ENCODE measurements at places on chromosomes 4 and X. TPM values are rescaled to one million over a fixed set of nuclear protein-coding genes. Genes with fewer than 3 reads are reported as not detected.

DNA sequence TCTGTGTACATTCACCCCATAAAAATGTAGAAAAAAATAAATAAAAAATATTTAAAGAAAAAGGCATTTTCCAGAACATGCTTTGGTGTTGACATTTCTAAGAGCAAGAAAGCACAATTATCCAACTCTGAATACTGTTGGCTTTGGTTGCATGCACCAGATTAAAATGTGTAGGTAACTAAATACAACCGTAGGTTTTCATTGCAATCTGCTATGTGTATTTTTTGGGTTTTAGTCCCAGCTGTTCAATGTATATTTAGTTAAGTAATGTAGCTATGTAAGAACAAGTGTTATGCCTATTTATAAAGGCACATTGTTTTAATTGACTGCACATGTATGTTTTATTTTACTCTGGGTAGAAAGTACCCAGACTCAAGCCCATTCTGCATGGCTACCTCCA lies 108.1 kb upstream of the PAQR3 start:
- H3K4me3 ChIP-seq = no peak overlapping the region
- H3K27me3 ChIP-seq = no peaks in the 10 kb centered on the region
- H3K4me1 ChIP-seq = no peaks in the 10 kb centered on the region
- no peaks in the 10 kb centered on the region for H3K36me3 ChIP-seq

- H3K4me3 ChIP-seq = no peak overlapping the region
- H3K36me3 ChIP-seq = no peaks in the 10 kb centered on the region
- H3K27me3 ChIP-seq = no peaks in the 10 kb centered on the region
- H3K4me1 ChIP-seq = no peaks in the 10 kb centered on the region
- no peak for DNase-seq
Observed at GRCh38 chrX:23616361-23616760, 50.9 kb upstream of the PRDX4 start.

- no peak for DNase-seq
- H3K4me3 ChIP-seq = no peak overlapping the region
- no peaks in the 10 kb centered on the region for H3K36me3 ChIP-seq
- no peaks in the 10 kb centered on the region for H3K4me1 ChIP-seq
Observed at GRCh38 chrX:28058901-28059300, 77.7 kb upstream of the DCAF8L1 start.

DNA sequence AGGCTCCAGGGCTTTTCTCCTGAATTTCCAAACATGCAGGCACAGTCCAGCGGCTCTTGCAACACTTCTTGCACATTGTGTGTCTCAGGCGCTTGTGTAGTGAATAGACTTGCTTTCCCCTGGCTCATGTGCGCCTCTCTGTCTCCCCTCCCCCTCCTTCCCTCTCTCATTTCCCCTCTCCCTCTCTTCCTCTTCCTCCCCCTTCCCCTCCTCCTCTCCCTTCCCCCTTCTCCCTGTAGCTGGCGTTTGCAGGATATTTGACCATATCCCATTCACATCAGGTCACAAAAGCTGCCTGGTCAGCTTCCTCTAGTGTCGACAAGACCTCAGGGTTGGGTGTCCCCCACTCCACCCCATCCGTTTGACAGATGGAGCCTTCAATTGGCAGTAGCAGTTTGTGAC lies 2.4 kb downstream of the CHST7 start:
- H3K36me3 ChIP-seq = peaks cover 7% of the 10 kb centered on the region
- DNase-seq = no peak
- peaks cover 69% of the 10 kb centered on the region for H3K4me1 ChIP-seq
- no peaks in the 10 kb centered on the region for H3K27me3 ChIP-seq
- peak overlapping the region; percentile 69 for H3K4me3 ChIP-seq

Gene FABP2
- not detected for total RNA-seq

GRCh38 chrX:134373736-134374135 lies 86.2 kb upstream of the HPRT1 start:
- H3K27ac ChIP-seq = peak overlapping the region; percentile 92
- peaks cover 30% of the 10 kb centered on the region for H3K4me1 ChIP-seq
- no peaks in the 10 kb centered on the region for H3K27me3 ChIP-seq
- no peaks in the 10 kb centered on the region for H3K36me3 ChIP-seq

GRCh38 chrX:15483891-15484290 lies 9.2 kb downstream of the PIR start:
- H3K27ac ChIP-seq = no peak overlapping the region
- no peak for DNase-seq
- H3K4me3 ChIP-seq = no peak overlapping the region
- no peaks in the 10 kb centered on the region for H3K36me3 ChIP-seq
- no peaks in the 10 kb centered on the region for H3K4me1 ChIP-seq
- H3K27me3 ChIP-seq = peaks cover 15% of the 10 kb centered on the region

DNA sequence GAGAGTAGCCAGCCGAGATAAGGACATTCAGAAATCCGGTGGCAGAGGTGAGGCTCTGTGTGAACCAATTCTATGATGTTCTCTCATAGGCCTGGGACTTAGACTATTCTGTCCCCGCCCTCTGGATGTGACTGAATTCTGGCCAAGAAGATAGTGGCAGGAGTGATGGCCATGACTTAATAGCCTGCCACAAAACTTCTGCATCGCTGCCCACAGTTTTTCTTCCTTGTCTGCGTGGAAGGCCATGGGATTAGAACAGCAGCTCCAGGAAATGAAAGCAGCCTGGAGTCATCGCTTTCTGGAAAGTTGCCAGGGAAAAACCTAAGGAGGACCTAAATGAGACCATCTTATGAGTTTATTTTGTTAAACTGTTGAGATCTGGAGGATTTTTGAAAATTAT lies 134.7 kb downstream of the F11 start:
- no peak overlapping the region for H3K4me3 ChIP-seq
- H3K27ac ChIP-seq = no peak overlapping the region
- DNase-seq = no peak
- no peaks in the 10 kb centered on the region for H3K4me1 ChIP-seq
- no peaks in the 10 kb centered on the region for H3K36me3 ChIP-seq
